Peyer's patch (tissue), 4 donors: ENCODE measurements at places on chromosomes 6 and 20. TPM values are rescaled to one million over a fixed set of nuclear protein-coding genes. Genes with fewer than 3 reads are reported as not detected.

Gene IFNGR1
- total RNA-seq: 44.6 TPM

Gene GSTA2
- total RNA-seq: 41.0 TPM

Gene RIPOR3
- total RNA-seq: 51.2 TPM

DNA sequence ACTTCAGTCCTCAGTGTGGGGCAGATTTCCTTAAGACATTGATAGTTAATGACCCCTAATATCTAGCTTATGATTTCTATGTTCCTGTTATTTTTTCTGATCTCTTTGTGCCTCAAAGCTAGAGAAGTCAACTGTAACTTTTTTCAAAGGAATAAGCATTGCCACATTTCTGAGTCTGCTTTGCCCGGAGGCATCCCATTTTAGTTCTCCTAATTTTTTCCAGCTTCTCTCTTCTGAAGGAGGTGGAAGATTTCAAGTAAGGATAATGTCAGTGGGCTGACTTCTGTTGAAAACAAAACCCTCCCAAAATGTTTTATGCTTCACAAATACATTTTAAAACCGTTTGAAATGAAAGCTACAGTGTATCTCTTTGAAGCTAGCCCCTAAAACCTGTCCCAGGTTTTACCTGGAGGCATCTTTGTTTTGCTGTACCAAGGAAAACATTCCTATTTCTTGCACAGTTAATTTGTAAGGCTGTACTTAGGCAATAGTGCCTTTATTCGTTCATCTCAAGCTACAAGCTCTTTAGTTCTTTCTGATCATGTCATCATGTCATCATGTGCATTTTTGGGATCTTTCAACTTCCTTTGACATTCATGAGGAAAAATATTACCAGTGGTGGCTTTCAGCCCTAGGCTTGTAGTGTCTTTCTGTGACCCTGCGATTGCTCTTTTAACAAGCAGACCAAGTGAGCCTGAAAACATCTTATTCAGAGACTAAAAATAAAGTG, 45.7 kb downstream of the TSPYL4 start:
- no peaks in the 10 kb centered on the region for H3K36me3 ChIP-seq
- no peaks in the 10 kb centered on the region for H3K27me3 ChIP-seq
- no peak overlapping the region for H3K27ac ChIP-seq

- H3K4me1 ChIP-seq: no peaks in the 10 kb centered on the region
- no peaks in the 10 kb centered on the region for H3K27me3 ChIP-seq
- no peak for DNase-seq
- no peak overlapping the region for H3K4me3 ChIP-seq
- no peaks in the 10 kb centered on the region for H3K36me3 ChIP-seq
These were observed 16.5 kb upstream of the SH3BGRL2 start for GRCh38 chr6:79614326-79615305.

- no peak overlapping the region for H3K27ac ChIP-seq
- H3K36me3 ChIP-seq: no peaks in the 10 kb centered on the region
- H3K27me3 ChIP-seq: no peaks in the 10 kb centered on the region
- DNase-seq: peak; percentile 50
These were observed 57.6 kb downstream of the TCP11 start for GRCh38 chr6:35083507-35083906.

GRCh38 chr20:12466915-12467314, 541.9 kb upstream of the SPTLC3 start:
- no peaks in the 10 kb centered on the region for H3K27me3 ChIP-seq
- no peaks in the 10 kb centered on the region for H3K4me1 ChIP-seq
- no peak for DNase-seq
- H3K27ac ChIP-seq: no peak overlapping the region
- H3K36me3 ChIP-seq: no peaks in the 10 kb centered on the region
- no peak overlapping the region for H3K4me3 ChIP-seq

DNA sequence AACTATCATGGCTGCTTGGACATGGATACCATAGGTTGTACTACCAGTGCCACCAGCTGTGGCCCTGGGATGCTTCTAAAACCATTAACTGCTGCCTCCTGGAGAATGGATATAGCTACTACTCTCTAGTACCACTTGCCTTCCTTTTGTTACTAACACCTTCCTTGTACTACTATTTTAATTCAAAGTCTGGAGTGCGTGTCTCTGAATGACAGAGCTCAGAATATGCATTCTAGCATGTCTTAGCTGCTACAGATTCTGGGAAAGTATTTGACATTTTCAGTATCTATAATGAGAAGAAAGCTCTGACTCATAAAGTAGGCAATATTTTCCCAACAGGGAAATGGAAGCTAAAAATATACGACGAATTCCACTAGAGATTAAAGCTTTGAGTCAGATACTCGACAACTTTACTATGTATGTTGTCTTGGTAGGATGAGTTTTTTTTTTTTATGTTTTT, 112.3 kb downstream of the PFDN4 start:
- H3K36me3 ChIP-seq: no peaks in the 10 kb centered on the region
- no peaks in the 10 kb centered on the region for H3K27me3 ChIP-seq
- H3K27ac ChIP-seq: no peak overlapping the region
- no peaks in the 10 kb centered on the region for H3K4me1 ChIP-seq
- no peak overlapping the region for H3K4me3 ChIP-seq
- DNase-seq: no peak

GRCh38 chr6:107699254-107699653, 124.9 kb downstream of the SCML4 start:
- H3K27ac ChIP-seq: no peak overlapping the region
- DNase-seq: no peak
- no peaks in the 10 kb centered on the region for H3K4me1 ChIP-seq
- no peaks in the 10 kb centered on the region for H3K27me3 ChIP-seq

DNA sequence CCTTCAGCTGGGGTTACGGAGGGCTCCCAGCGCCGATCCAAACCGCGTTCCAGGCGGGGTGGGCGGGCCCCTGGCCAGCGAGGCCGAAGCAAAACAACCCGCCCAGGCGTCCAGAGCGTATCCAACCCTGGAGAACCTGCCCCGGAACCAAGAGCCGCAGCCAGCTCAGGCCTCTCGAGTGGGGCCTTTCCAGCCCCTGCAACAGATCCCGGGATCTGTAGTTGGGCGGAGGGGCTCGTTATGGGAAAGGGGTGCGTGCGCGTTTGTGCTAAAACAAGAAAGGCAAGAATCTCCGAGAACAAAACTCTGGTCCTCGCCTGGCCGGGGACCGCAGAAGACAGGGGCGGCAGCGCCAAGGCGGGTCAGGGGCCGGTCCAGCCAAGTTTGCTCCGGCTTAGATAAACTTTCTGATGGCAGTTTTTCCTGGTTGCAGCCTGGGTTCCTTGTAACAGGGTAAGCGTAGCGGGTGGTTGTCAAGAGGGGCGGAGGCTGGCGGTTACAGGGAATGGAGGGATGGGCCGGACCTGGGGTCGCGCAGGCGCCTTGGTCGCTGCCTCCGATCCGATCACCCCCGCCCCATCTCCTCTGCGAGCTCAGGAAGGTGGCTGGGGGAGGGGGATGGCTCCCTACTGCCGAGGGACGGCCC, 448 bp upstream of the RIN2 start:
- peak; percentile 84 for DNase-seq
- H3K36me3 ChIP-seq: no peaks in the 10 kb centered on the region
- peak overlapping the region; percentile 86 for H3K27ac ChIP-seq
- H3K27me3 ChIP-seq: no peaks in the 10 kb centered on the region

DNA sequence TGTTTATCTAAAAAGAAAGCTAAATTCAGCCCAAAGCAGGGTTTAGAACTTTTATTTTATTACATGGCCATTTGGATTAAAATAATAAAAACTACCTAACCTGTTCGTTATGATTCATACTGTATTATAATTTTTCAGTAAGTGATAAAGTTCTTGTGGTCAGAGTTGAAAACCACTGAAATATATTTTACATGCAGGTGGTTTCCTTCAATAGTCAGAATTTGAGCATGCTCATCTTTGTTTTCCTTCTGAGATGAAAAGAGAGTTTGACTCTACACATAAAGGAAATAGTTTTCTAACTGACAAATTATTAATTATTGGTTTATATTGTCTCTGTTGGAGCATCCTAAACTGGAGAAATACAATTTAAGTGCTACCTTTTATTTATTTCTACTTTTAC, 114.0 kb upstream of the FKBP1C start:
- no peaks in the 10 kb centered on the region for H3K27me3 ChIP-seq
- no peak overlapping the region for H3K4me3 ChIP-seq
- H3K36me3 ChIP-seq: no peaks in the 10 kb centered on the region
- H3K27ac ChIP-seq: no peak overlapping the region

- no peaks in the 10 kb centered on the region for H3K27me3 ChIP-seq
- no peak overlapping the region for H3K4me3 ChIP-seq
- H3K4me1 ChIP-seq: no peaks in the 10 kb centered on the region
- H3K27ac ChIP-seq: no peak overlapping the region
- DNase-seq: no peak
These were observed 62.7 kb upstream of the SLC2A12 start for GRCh38 chr6:134114918-134115714.
